ENCODE measurements at places on chromosomes 6 and 20.

DNA sequence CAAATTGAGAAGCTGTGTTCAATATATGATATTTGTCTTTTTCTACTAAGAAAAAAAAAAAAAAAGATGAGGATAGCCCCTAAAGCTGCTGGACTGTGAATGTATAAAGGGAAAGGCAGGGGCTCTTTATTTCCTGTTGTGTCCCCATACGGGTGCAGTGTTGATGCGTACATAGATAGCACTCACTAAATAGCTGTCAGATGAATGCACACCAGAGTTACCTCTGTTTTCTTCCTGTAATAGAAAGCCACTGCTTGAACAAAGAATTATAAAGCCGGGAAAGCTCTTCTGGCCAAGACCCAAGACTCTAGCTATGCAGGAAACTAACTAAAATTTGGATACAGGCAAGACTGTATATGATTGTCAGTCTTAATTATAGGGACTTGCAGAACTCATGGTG is 260.0 kb downstream of the FARS2 start:
- no peak for DNase-seq

- peak; percentile 90 for DNase-seq
Observed at GRCh38 chr6:108835218-108835850, 12.9 kb upstream of the ARMC2 start.

DNA sequence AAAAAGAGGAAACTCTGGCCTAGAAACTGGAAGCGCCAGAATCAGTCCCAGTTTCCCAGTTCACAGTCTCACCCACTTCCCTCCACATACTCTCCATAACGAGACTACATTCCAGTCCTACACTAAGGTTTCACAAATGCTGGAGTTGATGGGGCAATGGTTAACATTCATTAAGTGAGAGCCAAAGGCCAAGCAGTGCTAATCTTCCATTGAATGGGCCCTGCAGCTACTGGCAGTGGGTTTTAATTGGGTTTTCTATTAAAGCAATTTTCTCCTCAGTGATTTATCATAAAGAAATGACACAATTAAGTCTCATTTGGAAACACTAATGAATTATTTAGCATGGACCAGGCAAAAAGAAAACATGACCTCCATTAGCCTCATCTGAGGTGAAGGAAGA is 20.8 kb upstream of the NRSN1 start:
- DNase-seq: no peak

DNA sequence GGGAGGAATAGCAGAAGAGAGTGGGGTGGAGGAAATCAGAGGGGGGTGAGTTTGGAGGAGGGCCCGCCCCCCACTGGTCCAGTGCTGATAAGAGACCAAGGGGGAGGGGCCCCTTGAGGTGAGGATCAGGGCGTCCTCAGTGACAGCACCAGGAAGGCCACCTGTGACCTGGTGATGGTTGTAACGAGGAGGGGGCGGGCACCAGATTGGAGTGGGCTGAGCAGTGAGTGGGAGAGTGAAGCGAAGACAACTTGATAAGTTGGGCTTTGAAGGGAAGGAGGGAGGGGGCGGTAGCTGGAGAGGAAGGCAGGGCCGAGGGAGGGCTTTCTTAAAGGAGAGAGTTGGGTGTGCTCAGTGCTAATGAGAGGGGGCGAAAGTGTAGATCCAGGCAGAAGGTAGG is 30.7 kb downstream of the CDH22 start:
- no peak for DNase-seq

DNA sequence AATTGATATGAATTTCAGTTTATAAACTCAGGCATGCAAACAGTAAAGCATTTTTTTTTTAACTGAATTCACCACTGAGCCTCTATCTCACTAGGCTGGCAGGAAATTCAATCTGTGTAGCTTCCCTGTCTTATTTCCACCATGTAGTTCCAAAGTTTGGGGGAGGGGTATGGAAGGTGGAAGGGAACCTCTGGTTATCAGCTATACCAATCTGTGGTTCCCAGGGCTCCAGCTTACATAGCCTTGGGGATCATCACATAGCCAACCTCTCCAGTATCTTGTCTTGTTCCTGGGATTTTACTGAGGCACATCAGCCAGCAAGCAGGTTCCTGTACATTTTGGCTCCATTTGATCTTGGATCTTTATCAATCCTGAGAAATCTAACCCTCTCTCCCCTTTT is 15.6 kb downstream of the RAD21L1 start:
- no peak for DNase-seq

- no peak for DNase-seq
Observed at GRCh38 chr6:107574856-107575255, 84.9 kb downstream of the SOBP start.

- DNase-seq: no peak
Observed at GRCh38 chr6:36850021-36850420, 10.8 kb upstream of the CPNE5 start.

- peak; percentile 13 for DNase-seq
Observed at GRCh38 chr6:51273228-51273961, 454.7 kb downstream of the TFAP2B start.

DNA sequence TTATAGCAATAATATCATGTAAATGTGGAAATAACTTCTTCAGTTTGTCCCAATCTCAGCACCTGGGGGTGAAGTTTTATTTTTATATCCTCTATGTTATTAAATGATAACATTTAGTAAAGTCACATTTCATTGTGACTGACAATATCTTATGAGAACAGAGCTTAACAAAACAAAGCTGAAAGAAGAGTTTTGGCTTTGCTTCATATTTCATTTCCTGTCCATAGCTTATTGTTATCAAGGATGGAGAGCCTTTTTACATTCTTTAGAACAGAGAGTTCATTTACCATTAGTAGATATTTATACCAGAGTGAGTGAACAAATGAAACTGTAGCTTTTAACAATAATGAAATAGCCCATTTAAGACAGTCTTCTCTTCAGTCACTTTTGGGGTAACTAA is 231.9 kb upstream of the SGK1 start:
- no peak for DNase-seq

- DNase-seq: no peak
Observed at GRCh38 chr20:42138729-42139128, 520.6 kb upstream of the CHD6 start.

DNA sequence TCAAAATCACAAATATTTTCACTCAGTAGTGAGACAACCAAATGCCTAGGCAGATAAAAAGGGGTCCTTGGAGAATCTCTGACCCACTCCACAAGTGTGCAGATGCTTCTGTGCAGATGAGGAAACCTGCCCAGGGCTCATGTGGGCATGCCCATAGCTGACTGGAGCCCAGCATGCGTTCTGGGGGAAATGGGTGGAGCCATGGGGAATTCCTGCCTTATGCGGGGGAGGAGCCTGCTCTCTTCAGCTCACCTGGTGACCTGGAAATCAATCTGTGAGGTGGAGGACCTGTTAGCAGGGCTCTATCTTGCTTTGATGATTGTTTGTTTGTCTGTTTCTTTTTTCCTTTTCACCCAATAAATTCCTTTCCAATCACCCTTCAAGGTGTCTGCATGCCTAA is 23.4 kb upstream of the PLN start:
- DNase-seq: no peak

DNA sequence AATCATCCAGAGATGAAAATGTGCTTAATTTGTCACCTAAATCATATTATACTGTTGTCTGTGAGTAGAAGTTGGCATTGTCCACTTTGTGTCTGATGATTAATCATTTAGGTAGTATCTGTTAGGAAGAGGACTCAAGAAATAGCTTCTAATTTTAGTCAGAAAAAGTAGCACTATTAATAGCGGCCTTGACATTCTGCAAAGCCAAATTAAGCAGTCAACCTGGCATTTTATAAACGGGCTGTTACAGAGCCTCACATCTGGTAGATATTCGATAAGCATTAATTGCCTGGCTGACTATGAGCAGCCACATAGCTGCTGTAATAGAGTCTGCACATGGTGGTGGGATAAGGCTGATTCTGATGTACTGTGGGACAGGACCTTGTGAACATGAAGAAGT is 99.5 kb downstream of the KLHL32 start:
- DNase-seq: no peak

DNA sequence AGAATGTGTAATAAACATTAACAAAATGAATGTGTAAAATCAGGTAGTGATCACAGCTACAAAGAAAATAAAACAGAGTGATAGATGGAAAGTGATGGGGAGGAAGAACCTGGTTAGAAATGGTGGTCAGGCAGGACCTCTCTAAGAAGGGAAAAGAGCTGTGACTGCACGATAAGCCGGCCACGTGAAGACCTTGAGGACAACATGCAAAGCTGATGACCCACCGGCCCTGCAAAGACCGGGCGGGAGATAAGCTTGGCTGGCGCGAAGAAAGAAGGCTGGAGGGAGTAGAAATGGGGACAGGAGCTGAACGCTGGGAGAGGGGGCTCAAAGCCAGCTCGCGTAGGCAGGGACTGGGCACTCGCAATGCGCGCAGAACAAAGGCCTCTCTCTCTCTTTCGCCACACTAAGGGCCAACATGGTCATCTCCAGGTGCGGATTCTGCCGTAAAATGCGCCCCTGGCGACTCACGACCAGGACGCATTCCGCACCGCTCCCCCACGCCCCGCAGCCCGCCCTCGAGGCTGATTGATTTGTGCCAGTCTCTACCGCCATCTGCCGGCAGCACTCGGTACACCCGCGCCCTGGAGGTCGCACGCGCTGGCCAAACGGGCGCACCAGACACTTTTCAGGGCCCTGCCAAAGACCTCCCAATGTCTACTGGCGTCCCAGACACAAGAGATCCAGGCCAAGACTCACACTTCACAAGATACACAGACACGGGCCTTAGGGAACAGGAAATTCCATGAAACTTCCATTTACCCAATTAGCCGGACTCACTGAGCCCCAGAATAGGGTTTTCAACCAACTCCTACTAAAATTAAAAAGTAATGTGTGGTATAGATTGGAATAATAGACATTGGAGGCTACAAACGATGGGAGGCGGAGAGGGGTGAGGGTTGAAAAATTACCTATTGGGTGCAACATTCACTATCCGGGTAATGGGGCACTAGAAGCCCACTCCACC is 9.4 kb downstream of the DEFB132 start:
- peak; percentile 72 for DNase-seq

DNA sequence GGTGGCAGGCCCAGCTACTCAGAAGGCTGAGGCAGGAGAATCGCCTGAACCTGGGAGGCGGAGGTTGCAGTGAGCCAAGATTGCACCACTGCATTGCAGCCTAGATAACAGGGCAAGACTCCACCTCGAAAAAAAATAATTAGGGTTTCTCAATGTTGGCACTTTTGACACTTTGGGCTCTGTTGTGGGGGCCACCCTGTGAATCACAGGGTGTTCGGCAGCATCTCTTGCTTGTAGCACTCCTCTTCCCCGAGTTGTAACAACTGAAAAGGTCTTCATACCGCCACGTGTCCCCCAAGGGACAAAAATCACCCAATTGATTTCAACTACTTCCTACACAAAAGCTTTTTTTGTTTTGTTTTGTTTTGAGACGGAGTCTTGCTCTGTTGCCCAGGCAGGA is 53.2 kb upstream of the NFATC2 start:
- DNase-seq: no peak

GRCh38 chr20:63689046-63690002 is 7.1 kb upstream of the TNFRSF6B start:
- no peak for DNase-seq

GRCh38 chr6:303948-304558 is 11.8 kb downstream of the DUSP22 start:
- no peak for DNase-seq

DNA sequence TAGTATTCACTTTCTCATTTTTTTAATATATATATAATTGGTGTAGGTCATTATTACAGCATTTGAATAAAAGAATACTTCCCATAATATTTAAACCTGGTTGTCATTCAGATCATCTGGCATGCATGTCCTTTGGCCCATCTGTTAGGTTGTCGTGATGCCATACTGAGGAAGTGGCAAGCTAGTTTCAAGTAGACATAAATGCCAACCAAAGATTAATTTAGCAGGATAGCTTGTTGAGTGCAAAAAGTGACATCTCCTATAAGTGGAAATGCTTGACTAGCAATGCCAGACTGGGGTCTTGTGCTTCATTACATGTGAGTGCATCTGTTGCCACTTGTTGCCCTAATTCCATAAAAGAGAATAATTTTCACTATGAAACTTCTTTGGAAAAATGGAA is 1044.7 kb downstream of the GRIK2 start:
- DNase-seq: no peak

- no peak for DNase-seq
Observed at GRCh38 chr6:17542243-17542642, 57.9 kb upstream of the FAM8A1 start.

GRCh38 chr6:130396722-130397121 is 30.9 kb downstream of the TMEM200A start:
- DNase-seq: no peak

- peak; percentile 15 for DNase-seq
Observed at GRCh38 chr6:53360093-53360912, 11.6 kb upstream of the ELOVL5 start.

DNA sequence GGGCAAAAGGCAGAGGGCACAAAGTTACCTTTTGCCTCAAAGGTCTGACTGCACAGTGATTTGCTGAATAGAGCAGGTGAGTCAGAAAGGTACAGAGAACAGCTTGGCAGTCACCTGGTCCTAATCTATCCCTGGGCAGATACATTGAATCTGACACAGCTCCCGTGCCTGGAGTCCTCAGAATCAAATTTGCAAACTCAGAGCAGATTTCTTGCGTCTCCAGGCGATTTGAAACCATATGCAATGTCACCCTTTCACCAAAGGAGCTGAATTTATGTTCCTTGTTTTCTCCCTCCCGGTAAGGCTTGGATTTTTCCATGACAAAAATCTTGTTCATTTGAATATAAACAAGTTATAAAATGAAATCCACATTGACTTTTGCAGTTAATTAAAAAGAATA is 81.6 kb upstream of the SNAP25 start:
- DNase-seq: no peak

DNA sequence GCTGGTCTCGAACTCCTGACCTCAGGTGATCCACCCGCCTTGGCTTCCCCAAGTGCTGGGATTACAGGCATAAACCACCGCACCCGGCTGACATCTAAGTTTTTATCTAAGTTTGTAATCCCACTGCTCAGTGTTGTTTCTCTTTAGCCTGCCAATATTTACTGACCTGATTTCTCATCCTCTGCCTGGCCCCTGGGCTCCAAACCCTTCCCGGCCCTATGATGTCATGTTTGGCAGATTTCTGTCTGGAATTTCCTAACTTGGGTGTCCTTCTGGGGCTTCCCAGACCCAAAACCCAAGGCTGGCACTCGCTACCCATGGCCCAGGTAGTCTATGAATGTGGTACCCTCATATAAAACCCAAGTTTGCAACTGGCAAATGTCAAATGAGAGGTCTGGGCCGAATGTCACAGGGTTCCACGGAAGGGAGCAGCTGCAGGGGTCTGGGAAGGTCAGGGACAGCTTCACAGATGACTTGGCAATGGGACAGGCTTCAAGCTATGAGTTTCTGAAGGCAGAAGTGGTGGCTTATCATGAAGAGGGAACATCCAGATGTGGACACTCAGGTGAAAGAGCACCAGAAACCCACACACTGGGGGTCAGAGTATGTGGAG is 54.9 kb downstream of the TMEM170B start:
- DNase-seq: no peak

- no peak for DNase-seq
Observed at GRCh38 chr6:82072751-82073150, 174.8 kb downstream of the IBTK start.

- no peak for DNase-seq
Observed at GRCh38 chr6:27630727-27631608, 158.1 kb upstream of the ZNF184 start.

GRCh38 chr20:16748308-16748900 is at the start of gene OTOR:
Gene OTOR, plus strand, starts transcription at chr20:16748358. Its CDS starts 44 bp downstream, at chr20:16748402.
- no peak for DNase-seq

Data from AML-193 (cell line).